ENCODE measurements at places on chromosomes 7 and 10.

GRCh38 chr7:843230-843629 lies 11.0 kb downstream of the SUN1 start:
- no peak for DNase-seq

DNA sequence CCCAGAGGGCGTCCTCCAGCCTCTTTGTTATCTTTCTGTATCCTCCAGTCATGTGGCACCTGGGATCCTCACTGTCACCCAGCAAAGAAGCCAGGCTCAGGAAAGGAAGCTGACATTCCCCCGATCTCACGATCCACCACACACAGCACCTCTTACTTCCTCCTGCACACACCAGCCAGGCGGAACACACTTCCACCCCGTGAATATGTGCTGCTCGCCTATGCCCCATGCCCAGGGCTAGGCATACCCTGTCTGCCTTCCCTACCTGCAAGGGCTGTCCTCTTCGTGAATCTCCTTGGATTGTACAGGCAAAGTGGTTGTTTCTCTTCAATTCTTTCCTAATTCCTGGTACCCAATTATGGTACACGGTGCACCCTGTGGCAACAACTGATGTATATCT lies 191.0 kb downstream of the TNS3 start:
- DNase-seq = no peak

DNA sequence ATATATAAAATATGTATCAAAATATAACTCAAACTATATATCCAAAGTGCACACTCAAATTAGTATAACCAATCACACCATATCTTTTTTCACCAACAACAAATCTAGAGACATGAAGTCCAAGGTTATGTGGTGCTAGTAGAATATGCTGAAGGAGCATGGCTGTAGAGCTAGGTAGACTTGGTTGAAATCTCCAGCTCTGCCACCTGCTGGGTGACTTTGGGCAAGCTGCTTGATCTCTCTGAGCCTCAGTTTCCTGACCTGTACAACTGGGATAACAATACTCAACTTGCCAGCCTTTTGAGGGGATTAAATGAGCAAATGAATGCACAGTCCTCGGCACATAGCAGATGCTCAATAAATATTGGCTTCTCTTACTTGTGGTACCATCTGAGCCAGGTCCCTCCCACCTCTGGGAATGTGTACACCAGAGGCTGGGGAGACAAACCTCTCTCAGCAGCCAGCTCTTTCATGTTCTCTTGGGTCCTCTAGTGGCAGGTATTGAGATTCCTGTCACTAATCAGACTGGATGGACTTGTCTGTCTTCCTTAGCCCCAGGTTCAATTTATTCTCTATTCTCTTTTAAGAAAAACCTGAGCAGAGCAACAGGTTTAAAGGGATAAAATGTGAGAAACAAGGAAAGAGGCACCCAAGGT lies 94.3 kb upstream of the PDE1C start:
- DNase-seq = no peak

- no peak for DNase-seq
Observed at GRCh38 chr10:70286616-70287015, 2.8 kb upstream of the NPFFR1 start.

- DNase-seq = no peak
Observed at GRCh38 chr10:125646311-125646710, 36.7 kb downstream of the TEX36 start.
